Occipital lobe (tissue), 3 donors: ENCODE measurements at places on chromosomes 11 and 22. TPM values are rescaled to one million over a fixed set of nuclear protein-coding genes. Genes with fewer than 3 reads are reported as not detected.

GRCh38 chr11:41713030-41713429, 253.6 kb upstream of the LRRC4C start:
- DNase-seq = no peak

- no peak for DNase-seq
Observed at GRCh38 chr11:1381793-1382425, 7.8 kb upstream of the BRSK2 start.

LRRC55 gene
- total RNA-seq = 25.7 TPM

DNA sequence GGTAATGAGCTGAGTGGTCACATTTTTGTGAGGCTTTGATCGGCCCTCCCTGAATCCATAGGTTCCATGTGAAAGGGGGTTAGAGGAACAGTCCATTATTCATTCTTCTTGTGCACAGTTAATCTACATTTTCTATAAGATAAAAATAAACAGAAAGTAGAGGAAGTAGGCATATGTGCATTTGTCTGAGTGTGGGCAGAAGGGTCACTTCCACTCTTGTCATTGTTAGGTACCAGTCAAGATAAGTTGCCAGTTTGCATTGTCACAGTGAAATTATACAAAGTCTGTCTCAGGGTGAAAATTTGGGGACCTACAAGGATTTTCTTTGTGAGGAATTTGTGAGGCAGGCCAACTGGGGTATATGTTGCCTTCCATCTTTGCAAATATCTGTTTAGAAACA, 4.6 kb upstream of the APOL4 start:
- no peak for DNase-seq

BBOX1 gene
- total RNA-seq = 4.1 TPM

FAM89B gene
- total RNA-seq = 22.3 TPM

MYOD1 gene
- total RNA-seq = not detected

NFAM1 gene
- 0.62 TPM for total RNA-seq

DNA sequence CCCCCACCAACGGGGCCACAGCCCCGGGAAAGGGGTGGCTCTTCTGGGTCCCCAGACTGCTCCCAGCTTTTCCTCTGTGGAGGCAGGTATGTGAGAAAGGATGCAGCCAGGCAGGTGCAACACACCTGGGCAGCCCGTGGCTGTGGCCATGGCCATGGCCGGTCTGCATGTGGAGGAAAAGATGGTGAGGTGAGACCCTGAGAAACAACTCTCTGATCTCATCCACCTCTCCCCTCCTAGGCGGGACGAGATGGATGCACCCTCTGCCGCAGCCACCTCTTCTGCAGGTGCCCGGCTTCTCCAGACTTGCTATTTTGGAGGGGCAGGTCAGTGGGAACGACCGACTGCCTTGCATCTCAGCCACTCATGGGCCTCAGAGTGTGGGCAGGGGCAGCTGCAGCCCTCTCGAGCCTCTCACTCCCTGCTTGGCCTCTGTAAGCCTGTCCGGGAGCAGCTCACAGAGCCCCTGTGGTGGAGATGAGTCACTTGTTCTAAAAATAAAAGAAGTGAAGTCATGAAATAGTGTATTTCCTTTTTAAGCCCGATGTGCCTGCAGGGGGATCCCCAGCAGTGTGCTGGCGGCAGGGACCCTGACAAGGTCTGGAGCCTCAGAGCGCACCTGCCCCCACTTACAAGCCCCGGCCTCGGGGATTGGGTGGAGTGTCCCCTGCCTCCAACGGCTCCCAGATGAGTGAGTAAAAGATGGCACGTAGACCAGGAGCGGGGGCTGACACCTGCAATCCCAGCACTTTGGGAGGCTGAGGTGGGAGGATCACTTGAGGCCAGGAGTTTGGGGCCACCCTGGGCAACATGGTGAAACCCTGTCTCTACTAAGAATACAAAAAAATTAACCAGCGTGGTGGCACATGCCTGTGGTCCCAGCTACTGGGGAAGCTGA, 10.7 kb downstream of the SMIM38 start:
- DNase-seq = no peak

OR4C6 gene
- not detected for total RNA-seq

- no peak for DNase-seq
Observed at GRCh38 chr11:46414466-46414796, 22.9 kb upstream of the CHRM4 start.

MMP8 gene
- total RNA-seq = 0.16 TPM

DNA sequence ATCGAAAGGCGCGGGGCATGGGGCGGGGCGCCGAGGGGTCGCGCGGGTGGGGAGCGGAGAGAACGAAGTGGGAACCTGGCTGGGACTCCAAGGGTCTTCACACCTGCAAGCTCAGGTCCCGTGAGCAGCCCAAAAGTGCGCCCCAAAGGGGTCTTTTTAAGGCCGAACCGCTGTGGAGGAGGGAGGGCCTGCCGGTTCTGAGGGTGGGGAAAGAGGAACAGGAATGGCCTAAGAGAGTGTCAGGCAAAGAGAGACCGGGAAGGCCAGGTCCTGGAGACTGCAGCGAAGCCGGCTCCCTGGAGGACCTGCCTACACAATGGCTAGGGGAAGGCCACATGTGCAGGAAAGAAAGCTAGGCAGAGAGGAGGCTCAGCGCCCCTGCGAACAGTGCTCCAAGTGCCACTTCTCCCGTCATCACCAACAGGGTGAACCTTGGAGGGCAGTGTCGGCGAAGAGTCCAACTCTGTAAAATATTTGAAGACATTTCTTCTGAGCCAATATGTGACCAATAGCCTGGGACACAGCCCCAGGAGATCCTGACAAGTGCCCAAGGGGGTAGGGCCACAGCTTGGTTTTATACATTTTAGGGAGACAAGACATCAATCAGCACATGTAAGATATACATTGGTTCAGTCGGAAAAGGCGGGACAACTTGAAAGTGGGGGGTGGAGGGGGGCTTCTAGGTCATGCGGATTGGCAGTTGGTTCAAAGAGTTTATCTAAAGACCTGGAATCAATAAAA, 710 bp upstream of the DGCR2 start:
- no peak for DNase-seq

DNA sequence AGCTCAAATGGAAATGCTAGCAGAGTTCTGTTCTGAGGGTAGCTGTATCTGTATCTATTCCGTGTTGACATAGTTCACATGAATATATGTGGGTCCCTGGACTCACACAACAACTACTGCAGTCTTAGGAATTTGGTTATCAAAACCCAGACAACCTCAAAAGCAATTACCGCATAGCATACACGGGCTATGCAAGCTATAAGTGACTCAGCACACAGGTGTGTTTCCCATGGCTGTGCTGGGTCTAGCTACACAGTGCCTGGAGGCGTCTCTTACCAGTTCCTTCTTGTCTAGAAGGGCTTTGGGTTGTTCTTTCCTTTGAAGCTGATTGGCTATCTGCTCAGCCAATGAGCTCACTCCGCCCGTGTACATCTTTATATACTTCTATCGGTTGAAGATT, 98.2 kb upstream of the BID start:
- no peak for DNase-seq
